Activated naive CD8-positive, alpha-beta T cell treated with anti-CD3 and anti-CD28 coated beads, Interleukin-2, amount 50 U/mL, for 24 hours (primary cell): ENCODE measurements at places on chromosomes 6 and 20.

DNA sequence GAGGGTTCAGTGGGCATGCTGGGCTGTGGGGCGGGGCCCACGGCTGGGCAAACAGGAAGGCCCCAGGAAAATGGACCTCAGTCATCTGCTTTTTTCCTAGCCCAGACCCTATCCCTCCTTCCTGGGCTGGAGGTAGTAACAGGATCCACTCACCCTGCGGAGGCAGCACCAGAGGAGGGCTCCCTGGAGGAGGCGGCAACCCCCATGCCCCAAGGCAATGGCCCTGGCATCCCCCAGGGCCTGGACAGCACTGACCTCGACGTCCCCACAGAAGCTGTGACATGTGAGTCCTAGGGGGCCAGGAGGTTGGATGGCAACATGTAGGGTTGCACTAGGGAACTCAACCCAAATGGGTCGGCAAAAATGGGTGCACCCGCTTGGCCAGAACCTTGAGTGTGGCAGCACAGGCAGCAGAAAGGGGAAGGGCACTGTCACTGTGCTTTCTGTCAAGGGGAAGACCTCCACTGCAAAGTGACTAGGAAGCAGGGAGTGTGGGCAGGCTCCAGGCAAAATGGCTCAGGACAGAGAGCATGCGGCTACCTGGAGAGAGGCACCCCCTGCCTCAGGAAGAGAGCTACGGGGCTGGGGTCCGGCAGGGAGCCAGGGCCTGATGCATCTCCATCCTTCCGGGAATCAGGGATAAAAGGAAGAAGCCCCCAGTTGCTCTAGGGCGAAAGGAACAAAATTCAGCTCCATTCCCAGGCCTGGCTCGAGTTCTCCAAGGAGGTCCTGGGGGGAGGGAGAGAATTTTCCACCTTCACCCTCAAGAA, 7.9 kb downstream of the MDFI start:
- no peak for DNase-seq

- no peak for DNase-seq
Observed at GRCh38 chr6:56890683-56891429, 64.1 kb upstream of the BEND6 start.

GRCh38 chr20:63756648-63756991, 17.0 kb downstream of the SLC2A4RG start:
- no peak for DNase-seq

- DNase-seq: no peak
Observed at GRCh38 chr6:6723921-6724538, 135.5 kb downstream of the LY86 start.

DNA sequence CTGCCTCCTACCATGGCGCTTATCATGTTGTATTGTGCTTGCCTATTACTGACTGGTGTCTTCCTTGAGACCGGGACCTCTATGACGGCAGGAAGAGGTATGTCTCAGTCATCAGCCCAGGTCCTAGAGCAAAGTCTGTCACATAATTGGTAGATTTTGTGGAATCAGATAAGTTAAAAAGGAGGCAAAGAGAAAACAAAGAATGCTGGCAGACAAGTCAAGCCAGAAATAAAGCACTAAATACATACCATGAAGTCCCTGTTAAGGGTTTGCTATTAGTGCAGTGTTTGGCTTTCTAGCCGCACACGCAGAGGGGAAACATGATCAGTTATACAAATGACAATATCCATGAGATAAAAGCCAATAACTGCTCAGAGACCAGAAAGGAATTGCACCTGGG, 6.0 kb downstream of the TOMM34 start:
- DNase-seq: no peak
